ENCODE measurements at places on chromosomes 16 and 17. TPM values are rescaled to one million over a fixed set of nuclear protein-coding genes. Genes with fewer than 3 reads are reported as not detected.

Gene BICDL2
- 15.8 TPM for total RNA-seq

Gene ST6GALNAC1
- total RNA-seq, result 1.7 TPM

Gene CDRT15L2
- not detected for total RNA-seq

Gene TBC1D16
- 23.3 TPM for total RNA-seq

Gene FBXL16
- total RNA-seq, result 1.3 TPM

Gene TMEM238L
- not detected for total RNA-seq

Gene AMZ2
- 43.2 TPM for total RNA-seq

Gene ELMO3
- 4.0 TPM for total RNA-seq

Gene SLC16A13
- total RNA-seq, result 1.3 TPM

Gene BAIAP3
- total RNA-seq, result 2.4 TPM

DNA sequence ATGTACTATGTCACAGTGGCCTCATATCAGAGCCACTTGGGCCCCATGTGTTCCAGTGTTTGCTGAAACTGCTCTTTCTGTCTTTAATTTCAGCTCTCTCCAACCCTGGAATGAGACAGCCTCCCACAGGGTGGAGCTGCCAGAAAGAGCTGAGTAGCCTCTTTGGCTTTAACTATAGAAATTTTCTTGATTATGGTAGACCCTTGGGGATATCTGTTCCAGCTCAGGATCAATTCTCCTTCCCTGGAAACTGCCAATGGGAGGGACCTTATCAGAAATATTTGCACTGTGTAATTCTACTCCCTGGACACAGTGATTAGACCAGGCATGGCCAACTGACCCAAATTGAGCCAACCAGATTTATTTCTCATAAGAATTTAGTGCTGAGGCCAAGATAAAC, 39.0 kb upstream of the KDM8 start:
- peak; percentile 50 for DNase-seq

- DNase-seq, result no peak
Observed at GRCh38 chr17:80646328-80646727, 101.7 kb downstream of the RPTOR start.

DNA sequence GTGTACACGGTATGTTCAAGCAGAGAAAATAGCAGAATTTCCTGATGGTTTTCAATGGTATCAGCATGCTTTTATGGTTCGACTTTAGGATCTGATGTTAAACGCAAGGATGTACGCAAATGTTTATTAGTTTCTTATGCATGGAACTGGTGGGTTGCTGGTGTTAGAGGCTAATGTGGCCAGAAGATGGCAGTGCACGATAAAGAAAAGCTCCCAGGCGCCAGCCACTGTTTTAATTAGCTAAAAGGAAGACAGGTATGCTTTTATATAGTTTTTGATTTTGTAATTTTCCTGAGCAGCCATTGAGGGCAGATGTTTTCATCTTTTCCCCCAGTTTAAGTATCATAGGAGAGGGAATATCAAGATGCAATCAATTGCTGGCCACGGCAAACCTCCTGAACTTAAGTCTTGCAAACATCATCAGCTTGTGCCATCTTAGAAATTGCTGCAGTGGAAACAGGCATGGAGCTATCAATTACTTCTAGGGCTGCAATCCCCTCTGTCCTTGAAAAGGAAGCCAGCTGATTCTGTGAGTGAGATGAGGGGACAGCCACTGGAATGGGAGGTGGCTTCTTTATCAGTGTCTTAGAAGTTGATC, 648.5 kb upstream of the RBFOX1 start:
- DNase-seq, result peak; percentile 67

- no peak for DNase-seq
Observed at GRCh38 chr16:76268824-76269223, 8.4 kb upstream of the CNTNAP4 start.

- no peak for DNase-seq
Observed at GRCh38 chr16:77949445-77949844, 72.9 kb upstream of the CLEC3A start.

- DNase-seq, result no peak
Observed at GRCh38 chr17:29667969-29668368, 45.3 kb upstream of the CORO6 start.

- peak; percentile 30 for DNase-seq
Observed at GRCh38 chr17:20944014-20944865, 98.6 kb downstream of the USP22 start.

DNA sequence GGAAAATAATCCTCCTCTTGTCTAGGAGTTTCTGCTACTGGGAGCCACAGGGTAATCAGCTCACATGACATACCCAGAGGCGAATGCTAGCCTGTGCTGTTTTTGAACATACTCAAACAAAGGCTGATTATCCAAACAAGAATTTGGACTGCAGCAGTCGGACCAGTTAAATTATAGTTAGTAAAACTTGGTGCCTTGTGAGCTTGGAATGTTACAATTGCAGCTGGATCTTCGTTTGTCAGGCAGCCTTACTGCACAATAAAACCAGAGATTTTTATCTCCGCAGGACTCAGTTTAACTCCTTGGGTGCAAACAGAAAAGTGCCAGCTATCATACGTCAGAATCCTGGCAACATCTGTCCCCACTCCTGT, 163.8 kb upstream of the TBX2 start:
- DNase-seq, result peak; percentile 43

DNA sequence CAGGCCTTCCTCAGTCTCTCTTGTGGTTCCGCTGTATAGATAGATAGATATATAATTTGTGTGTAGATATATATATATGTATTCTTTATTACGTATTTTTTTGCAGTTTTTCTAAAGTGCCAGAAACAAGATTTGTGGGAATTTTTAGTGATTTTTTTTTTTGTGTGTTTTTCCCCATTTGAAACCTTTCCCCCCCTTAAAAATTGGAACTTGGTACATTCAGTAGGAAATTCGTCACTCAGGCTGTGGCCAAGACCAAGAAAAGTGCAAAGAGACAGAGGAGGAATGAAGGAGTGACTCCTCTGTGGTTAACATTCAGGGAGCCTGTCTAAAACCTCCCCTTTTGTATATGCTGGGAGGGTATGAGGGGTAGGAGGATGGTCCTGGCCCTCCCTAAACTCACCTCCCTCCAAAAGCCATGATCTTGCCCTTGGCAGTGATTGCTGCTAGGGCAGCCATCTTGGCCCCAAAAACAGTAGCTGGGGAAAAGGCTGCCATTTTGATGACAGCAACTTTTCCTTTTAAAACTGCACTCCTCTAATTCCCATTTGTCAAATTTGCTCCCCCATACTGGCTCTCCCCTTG, 15.2 kb downstream of the CHRNB1 start:
- no peak for DNase-seq

- DNase-seq, result peak; percentile 64
Observed at GRCh38 chr16:51359141-51359955, 208.3 kb upstream of the SALL1 start.
